Brain (organoid and tissue), 16 donors: ENCODE measurements at places on chromosomes 2 and 18. TPM values are rescaled to one million over a fixed set of nuclear protein-coding genes. Genes with fewer than 3 reads are reported as not detected.

DNA sequence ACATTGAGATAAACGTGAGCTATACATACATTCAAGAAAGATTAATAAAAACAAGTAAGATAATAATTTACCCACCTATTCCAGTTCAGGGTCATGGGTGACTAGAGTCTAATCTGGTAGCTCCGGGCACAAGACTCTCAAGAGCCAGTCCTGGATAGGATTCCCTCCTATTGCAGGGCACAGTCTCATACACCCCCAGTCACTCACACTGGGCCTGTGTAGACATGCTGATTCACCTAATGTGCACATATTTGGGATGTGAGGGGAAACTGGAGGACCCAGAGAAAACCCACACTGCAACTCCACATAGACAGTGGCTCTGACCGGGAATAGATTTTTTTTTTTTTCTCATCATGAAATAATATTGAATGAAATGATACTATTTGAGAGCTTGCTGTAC lies 81.5 kb upstream of the THUMPD2 start:
- no peak for DNase-seq

GRCh38 chr2:137321566-137321965 lies 556.2 kb downstream of the THSD7B start:
- no peak for DNase-seq

DNA sequence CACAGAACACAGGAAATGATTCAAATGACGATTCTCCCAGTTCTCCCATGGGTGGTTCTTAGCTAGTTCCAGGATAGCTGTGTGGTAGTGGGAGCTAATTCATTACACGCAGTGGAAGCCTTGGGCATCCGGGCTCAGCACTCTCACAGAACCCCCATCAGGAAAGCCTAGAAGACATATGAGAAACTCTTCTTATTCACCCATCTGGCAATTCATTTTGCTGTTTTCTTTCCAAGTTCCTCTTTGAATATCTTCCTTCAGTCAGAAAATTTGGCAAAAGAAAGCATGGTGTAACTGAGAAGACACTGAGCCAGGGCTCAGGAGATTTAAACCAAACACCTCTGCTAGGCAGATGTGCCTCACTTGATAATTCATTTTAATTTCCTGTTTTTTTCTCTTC lies 85.2 kb upstream of the FN1 start:
- no peak for DNase-seq

GRCh38 chr2:76075126-76075525 lies 364.4 kb upstream of the GCFC2 start:
- peak; percentile 85 for DNase-seq

DNA sequence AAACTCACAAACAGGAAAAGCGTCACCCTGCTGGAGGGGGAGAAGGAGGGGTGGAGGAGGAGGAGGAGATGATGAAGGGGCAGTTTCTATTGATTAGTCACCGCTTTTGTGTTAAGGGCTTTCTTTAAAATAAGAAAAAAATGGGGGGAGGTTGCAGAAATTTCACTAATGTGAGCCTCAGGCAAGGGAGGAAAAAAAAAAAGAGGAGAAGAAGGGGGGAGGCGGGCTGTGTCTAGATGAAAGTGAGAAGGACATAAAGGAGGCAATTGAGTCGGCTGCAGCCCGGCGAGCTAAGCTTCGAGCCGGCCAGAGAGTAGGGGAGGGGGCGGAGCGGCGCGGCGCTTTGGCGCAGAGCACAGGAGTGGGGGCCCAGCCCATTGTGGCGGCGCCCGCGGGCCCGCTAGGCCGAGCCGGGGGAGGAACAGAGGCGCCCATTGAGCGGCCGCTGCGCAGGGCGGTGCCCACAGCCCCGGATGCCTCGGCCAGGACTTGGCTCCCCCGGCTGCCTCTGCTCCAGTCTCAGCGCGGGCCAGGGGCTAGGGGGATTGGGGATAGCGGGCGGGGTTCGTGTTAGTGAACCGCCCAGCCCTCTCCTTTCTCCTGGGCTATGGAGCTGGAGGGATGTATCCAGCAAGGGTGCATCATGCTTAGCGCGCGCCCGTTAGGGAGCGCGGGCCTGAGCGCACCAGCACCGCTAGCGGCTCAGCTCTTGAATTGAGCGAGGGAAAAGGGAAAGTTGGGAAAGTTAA lies 7.9 kb downstream of the PAX3 start:
- peak; percentile 84 for DNase-seq

DNA sequence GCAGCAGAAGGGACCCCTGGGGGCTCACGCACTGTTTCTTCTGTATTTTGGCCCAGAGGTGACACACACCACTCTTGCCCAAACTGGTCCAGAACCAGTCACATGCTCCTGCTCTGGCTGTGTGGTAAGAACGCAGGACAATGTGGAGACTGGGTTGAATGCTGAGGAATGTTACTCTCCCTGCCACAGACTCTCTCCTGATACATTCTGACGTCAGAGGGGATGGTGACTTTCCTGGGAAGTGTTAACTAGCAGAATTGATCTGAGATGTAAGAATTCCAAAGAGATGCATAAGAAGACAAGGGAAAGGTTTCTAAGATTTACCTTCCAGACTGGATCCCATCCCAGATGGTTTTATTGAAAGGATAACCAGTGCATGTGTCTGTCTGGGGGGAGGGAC lies 100.8 kb downstream of the ASB1 start:
- DNase-seq: no peak

DNA sequence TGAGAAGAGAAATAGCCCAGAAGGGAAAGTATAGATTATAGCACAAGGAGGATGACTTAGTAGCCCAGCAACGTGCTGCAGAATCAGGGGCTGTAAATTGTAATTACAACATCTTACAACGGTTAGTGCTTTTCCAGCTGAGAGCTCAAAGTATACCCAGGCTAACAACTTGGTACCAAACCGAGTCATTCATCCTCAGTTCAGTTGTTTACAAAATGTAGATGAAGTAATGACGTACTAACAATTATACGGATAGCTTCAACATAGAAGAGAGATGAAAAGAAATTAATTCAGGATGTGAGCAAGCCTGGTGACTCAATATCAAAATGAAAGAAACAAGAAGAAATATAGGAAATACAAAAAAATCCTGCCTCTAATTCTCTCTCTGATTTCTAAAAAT lies 99.2 kb downstream of the DYNAP start:
- no peak for DNase-seq

DNA sequence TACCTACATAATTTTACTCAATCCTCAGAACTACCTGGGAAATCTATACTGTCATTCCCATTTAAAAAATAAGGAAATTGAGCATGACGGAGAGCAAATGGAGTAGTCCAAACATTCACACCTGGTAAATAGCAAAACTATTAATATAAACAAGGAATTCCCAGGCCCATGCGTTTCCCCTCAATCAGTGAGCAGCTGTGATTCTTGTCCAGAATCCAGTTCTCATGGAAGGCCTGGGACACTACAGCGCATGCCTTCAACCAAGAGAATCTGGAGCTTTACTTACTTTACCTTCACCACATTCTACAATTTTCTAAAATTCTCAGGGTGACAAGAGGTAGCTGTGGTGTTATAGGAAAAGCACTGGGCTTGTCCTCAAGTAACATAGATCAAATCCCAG lies 259.0 kb downstream of the LRATD1 start:
- DNase-seq: no peak

DNA sequence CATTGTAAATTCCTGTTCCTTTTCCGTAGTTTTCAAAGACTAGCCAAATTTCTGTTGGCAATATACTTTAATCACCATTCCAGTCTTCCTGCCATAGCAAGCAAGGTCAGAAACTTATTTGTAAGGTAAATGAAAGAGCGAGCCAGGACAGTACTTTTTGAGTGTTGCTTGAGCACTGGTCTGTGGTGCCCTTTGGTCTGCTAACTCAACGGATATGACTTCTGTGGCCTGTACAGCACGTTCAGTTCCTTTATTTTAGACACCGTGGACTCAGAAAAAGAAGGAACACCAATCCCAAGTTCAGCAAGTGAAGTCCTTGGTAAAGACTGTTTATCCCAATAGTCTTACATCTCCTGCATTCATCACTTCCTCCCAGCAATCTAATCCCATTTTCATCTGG lies 166.3 kb downstream of the MYO1B start:
- DNase-seq: no peak

TOGARAM2 gene
- polyA plus RNA-seq: 0.71 TPM

SH2D6 gene
- 1.8 TPM for polyA plus RNA-seq
